ENCODE measurements at places on chromosomes 2 and 18.

GRCh38 chr2:157523270-157524247 lies 79.7 kb upstream of the CYTIP start:
- DNase-seq: no peak

- no peak for DNase-seq
These were observed 792.6 kb downstream of the CPS1 start for GRCh38 chr2:211349031-211349430.

DNA sequence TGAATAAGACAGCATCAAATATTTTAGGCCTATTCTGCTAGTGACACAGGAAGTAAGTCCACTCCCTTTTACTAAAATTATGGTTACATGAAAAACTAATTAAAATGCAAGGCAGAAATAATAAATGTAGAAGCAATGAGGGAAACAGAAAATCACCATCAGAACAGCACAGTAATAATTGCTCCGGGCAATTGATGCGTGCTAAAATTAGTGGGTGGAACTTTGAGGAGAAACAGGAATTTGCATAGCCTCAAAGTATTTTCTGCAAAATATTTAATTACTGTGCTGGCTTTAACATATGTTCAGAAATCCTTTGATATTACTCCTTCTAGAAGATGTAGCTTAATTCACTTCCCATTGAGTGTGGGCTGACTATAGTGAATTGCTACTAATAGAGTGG lies 654.3 kb upstream of the RAB6C start:
- DNase-seq: no peak

GRCh38 chr2:118800736-118801135 lies 46.7 kb downstream of the EN1 start:
- DNase-seq: no peak

DNA sequence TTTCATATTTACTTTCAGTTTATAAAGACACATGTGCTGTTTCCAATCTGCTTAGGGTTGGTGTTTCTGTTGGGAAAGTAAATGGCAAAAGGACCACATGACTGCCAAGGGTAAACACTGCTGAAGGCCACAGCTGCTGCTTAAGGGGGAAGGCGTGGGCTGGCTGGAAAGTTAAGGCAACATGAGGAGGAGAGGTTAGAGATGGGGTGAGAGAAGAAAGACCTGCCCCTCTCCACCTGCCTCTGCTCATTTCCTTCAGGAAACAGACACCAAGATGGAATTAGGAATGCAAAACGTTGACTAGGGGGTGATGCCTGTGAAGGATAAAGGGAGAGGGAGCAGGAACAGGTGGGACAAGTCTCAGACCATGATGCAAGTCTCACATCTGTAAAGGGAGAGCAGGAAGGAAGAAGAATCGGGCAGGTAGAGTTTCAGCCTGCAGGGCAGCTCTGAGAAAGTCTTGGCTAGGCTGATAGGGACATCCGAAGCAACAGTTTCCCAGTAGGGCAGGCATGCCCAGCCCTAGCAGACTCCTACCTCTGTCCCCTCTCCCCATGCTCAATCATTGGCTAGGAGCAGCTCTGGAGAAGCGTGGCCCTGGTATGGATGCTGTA lies 86.0 kb downstream of the CDC42EP3 start:
- DNase-seq: peak; percentile 18

DNA sequence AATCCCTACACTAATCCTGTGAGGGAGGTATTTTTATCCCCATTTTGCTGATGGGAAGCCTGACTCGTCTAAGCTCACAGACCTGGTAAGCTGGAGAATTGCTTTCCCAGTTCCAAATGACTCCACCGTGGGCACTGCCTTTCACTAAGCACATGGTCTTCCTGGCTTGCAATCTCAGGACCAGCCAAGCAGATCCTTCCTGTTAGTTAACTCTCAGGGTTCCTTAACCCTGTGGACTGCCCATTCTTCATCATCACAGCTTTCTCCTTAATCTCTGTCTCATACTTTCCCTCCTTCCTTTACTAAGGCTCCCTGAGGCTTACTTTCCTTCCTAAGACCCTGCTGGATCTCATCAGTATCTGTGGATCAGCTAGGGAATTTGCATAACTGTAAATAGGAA lies 122.2 kb upstream of the ZEB2 start:
- no peak for DNase-seq

DNA sequence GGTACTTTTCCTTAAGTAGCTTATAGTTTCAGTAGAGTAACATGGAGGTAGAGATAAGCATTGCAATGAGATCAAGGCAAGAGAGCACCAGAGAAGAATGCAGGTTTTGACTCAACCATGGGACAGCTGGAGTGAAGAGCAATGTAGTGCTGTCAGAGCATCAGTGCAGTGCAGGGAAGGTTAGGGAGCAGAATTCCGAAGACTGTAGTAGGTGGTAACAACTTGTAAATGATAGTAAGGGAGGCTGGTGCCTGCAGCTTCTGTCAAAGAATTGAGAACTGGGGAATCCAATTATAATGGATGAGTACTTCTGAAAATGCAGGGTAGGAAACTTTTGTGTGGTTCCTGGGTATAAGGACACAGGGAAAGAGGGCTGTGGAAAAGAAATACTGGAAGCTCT lies 183.2 kb downstream of the KCNS3 start:
- no peak for DNase-seq

- DNase-seq: no peak
These were observed 137.9 kb downstream of the MGAT5 start for GRCh38 chr2:134391751-134392160.

DNA sequence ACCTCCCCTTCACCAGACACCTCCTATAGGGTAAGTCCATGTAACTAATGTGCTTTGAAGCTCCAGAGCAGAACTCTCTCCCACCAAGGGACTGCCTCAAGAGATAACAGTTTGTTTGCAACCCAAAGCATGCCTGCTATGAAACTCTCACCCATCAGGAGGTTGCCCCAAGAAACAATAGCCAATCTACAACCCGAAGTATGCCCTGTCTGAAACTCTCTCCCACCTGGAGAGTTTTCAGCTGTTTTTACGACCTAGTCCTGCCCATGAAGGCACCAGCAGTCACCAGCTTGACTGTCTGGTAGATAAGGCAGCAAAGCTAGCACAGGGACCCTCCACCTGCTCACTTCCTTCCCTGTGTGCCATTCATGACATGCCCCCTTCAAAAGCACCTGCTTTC lies 533.9 kb upstream of the CRIM1 start:
- DNase-seq: no peak

All from activated T-helper 9 cell treated with anti-CD3 and anti-CD28 coated beads, Interleukin-2, amount 50 U/mL, for 16 hours (primary cell).